Natural killer cell (primary cell): ENCODE measurements at places on chromosomes 3 and 15.

DNA sequence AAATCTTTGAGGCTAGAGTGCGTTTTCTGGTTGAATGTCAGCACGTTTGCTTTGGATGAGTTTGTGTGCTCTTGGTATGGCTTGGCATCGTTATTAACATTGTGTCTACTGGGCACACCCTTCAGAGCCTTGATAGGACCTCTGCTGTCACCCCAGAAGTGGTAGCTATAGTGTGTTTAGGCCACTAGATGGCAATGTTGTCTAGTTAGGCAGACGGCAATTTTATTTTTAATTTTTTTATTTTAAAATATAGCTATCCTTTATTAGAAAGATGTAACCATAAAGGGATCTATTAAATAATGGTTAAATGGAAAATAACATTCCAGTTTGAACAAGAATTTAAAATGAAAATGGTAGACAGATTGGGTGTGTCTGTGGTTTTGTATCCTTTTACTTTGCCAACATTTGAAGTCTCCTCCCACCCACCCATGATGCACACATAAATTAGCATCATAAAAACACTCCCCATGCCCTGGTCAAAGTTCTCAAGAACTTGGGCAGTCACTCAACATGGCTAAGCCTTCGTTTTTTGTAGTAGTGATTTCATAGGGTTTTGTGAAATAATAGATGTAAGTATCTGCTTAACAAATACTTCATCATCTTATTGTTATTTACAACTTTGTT is 200.7 kb downstream of the KCNH8 start:
- DNase-seq: no peak

DNA sequence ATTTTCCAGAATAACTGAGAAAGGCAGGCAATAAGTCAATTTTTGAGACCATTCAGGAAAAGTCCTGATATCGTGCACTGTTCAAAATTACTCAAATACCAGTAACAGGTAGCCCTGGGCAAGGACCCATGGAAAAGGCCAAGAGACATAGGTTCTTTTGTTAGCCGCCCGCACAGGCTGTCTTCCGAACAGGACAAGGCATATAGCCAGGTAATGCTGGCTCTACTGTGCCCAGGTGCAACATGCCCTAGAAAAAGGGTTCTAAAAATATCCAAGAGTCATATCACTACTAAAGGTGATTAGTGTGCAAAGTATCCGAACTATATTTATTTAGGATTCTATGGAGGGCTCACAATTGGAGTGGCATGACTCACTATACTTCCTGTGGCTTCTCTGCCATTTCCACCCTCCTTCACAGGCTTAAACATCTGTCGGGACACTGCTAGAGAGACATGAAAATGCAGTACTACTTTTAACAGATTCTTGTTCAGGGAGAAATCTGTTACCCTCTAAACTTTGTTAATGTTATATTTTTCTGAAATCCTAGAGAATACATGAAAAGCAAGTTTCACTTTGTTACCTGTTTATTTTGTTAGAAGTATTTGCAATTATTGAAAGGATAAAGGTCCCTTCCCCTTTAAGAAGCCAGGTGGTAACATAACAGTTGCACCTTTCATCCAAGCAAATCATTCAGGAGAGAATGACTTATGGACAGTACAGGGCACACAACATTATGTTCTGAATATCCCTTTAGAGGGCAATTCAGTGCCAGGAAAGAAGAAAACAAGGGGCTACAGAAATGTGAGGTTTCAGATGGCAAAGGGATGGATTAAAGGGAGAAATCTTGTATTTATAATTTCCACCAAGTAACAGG is 293.3 kb upstream of the THBS1 start:
- no peak for DNase-seq

- no peak for DNase-seq
Observed at GRCh38 chr3:50297896-50298725, 1.1 kb downstream of the HYAL3 start.

GRCh38 chr15:69391046-69391757 is 22.9 kb upstream of the KIF23 start:
- no peak for DNase-seq

DNA sequence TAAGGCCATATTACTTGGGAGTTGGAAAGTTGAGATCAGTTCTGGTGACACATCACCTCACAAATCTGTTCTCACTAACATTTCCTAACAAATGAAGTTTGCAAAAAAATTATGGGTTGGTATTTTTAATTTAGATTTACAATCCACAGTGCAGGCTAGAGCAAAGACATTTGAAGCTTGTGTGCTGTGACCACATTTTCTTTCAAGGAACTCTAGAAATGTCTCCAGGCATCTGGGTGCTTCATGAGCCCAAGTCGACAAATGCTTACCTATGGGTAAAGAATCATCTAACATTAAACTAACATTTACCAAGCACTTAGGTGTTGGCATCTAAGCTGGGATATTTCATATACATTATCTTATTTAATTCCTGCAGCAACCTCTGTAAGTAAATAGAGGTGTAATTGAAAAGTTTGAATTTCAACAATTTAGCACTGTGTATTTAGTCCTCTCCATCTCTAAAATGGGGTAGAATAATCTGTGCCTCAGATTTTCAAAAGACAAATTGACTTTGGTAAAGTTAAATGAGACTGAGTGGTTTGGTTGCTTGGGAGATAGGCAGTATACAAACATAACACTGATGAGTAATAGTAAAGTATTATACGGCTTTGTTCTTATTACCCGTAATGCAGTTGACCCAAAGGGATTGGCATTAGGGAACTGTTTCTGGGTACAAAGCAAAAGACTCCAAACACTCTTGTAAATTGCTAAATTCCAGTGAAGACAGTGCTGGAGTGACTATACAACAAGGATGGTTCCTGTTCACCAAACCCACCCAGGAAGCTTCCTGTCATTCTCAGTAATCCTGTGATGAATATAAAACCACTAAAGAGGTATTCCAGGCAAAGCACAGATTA is 162.5 kb downstream of the TPRG1 start:
- DNase-seq: peak; percentile 17

DNA sequence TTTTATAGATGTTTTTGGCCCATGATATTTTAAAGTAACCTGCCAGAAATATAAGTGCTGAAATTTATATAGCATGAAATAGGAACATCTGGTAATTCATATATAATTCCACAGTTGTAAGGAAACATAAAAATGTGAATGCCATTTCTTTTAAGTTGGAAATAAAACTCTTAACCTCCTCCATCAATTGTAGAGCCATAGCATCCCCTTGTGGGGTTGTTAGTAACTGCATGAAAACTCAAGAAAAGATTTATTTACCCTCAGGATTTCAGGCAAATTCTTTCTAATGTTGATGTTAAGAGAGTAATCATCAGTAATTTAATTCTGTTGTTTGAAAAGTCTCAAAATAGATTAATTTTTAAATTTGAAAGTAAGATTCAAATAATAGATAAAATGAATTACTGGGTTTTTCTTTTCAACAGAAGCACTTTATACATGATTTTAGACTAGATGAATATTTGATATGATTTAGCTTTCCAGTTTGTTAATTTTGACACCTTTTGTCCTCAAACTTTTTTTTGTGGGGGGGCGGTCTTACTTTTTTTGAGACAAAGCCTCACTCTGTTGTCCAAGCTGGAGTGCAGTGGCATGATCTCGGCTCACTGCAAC is 74.7 kb downstream of the RASA2 start:
- DNase-seq: no peak

DNA sequence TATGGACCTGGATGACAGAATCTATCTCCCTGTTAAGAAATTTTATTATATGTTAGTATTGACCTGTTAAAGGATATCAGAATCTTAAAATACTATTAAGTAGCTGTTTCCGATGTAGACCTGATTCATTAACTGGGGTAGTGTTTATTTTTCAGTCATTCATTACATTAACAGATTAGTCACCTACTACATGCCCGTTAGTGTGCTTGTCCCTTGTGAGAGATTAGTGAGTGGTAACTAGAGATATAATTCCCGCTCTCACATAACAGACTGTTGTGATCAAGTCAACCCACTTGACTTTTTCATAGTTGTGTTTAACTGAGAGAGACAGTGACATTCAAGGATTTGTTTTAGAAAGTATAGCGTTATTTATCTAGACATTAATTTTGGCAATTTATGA is 166.8 kb downstream of the TCF12 start:
- no peak for DNase-seq
